Tibial nerve (tissue), 4 donors: ENCODE measurements at places on chromosomes 6 and 20. TPM values are rescaled to one million over a fixed set of nuclear protein-coding genes. Genes with fewer than 3 reads are reported as not detected.

- DNase-seq, result no peak
Observed at GRCh38 chr6:159203304-159204005, 34.3 kb downstream of the FNDC1 start.

DNA sequence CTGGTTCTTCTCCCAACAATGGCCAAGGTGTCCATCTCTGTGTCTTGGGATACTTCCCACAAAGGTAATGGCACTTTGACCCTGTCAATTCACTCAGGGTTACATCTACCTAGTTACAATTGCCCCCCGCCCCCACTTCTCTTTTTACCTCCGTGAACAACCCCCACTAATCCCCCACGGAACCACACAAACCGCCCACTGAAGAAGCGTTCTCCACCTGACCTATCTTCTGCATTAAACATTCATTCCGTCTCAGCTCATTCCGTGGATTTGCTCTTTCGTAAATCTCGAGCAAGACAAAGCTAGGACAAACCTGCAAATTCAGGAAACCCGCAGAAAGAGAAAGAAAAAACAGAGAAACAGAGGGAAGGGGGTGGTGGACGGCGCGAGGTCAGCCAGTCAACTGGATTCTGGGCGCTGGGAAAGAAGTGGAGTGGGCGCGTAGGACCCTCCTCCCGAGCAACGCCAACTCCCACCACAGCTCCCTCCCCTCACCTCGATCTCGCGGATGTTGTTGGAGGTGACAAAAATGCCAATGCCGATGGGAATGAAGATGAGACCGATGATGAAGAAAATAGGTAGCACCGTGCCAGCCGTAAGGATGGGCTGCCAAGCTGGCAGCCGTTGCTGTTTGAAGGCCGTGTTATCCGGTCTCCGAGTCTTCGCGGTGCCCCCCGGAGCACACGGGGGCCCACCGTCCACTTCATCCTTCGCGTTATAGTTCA lies 523 bp downstream of the TMEM30A start:
- no peak for DNase-seq

GRCh38 chr6:145406783-145407182 lies 328.5 kb downstream of the EPM2A start:
- no peak for DNase-seq

GRCh38 chr20:62835931-62836861 lies 19.3 kb downstream of the COL9A3 start:
- no peak for DNase-seq

GRCh38 chr6:154991207-154991606 lies 3.9 kb upstream of the TIAM2 start:
- no peak for DNase-seq

DNA sequence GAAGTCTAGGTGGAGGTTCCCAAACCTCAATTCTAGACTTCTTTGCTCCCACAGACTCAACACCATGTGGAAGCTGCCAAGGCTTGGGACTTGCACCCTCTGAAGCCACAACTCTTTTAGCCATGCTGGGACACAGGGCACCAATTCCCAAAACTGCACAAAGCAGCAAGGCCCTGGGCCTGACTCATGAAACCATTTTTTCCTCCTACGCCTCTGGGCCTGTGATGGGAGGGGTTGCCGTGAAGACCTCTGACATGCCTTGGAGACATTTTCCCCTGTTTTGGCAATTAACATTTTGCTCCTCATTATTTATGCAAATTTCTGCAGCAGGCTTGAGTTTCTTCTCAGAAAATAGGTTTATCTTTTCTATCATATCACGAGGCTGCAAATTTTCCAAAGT lies 355.4 kb upstream of the RUNX2 start:
- no peak for DNase-seq

GRCh38 chr20:63084563-63084927 lies 77.8 kb upstream of the BHLHE23 start:
- no peak for DNase-seq

The ZC2HC1B gene
- not detected for total RNA-seq

DNA sequence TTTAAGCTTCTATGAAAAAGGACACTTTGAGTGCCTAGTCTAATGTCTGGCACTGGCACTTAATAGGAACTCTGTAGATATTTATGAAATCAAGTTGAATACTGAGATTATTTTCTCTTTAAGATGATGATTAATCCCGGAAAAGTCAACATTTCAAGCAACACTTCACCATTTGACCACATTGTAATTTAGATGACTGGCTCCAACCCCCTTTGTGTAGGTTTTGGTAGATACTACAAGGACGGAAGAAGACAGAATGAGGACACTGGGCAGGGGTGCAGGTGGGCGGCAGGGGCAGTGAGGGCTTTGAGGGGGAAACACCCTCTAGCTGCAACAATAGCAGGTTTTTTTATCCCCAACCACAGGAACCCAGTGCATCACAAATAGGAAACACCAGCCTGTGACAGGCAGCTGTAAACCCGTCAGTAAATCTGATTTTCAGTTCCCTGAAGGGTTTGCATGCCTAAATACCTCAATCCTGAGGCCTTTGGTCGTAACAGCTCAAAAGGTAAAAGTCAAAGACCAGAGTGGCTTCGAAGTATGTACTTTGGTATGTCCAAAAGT lies 4.6 kb downstream of the DTNBP1 start:
- no peak for DNase-seq

GRCh38 chr6:131317516-131317915 lies 182.2 kb downstream of the AKAP7 start:
- no peak for DNase-seq

DNA sequence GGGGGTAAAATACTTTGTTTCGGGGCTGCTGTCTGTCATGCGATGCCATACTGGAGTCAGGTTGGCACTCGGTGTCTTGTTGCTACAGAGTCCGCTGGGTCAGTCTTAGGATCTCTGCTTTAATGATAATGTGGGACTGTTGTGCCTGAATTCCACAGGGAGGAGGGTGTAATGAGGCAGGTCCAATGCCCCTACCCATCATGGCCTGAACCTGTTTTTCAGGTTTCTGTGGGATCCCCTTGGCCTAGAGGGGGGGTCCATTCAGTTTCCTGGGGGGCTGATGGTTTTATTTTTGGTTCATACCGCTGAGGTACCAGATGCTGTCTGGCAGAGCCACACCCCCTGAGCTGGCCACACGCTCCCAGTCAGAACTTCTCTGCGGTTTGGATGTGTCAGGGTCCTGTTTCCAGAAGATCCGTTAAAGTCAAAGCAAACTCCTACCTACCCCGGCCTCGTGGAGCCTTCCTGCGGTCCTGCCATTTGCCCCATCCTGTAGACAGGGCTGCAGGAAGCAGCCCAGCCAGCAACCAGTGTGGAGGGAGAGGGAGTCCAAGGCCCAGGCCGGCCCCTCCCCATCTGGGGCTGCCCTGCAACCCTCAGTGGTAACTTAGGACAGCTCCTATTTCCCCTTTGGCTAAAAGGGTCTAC lies 69.7 kb downstream of the TCP11 start:
- DNase-seq, result no peak

The EYS gene
- total RNA-seq, result 0.39 TPM

The FAM120B gene
- total RNA-seq, result 26.0 TPM

The PHACTR1 gene
- total RNA-seq, result 1.5 TPM

DNA sequence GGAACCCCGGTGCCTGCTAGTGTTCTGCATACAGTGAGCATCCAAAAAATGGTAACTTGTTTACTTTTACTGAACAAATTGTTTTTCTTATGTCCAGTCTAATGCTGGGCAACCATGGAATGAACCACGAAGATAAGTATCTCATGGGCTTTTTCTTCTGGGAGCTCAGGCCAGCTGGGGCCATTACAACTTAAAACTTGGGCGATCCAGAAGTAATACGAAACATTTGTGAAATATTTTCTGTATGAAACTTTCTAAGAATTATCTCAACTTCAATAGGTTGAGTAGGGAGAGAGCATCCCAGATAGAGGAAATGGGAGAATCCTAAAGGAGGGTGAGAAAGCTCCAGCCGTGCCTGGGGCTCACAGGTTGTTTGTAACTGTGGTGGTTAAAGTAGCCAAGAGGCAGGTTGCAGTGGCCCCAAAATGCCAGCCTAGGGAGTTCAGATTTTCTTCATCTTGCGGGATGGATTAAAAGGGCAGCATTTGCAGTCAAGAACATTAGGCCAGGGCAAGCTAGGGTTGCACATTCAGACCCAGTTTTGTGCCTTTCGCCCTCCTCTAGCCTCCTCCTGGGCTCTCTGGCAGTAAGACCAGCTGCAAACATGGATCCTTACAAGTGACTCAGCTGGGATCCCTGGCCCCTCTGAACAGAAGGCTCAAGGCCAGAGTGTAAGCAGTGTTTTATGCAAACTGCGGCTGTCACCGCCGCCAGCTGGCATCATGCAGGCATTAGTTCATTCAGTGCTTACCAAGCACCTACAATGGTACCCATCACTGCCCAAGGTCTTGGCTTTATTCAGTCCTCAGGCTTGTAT lies 41.5 kb downstream of the ELMO2 start:
- no peak for DNase-seq

- DNase-seq, result no peak
Observed at GRCh38 chr6:41464481-41464880, 81.7 kb upstream of the FOXP4 start.

- no peak for DNase-seq
Observed at GRCh38 chr6:83976871-83977270, 56.7 kb upstream of the MRAP2 start.

The CST2 gene
- not detected for total RNA-seq

- no peak for DNase-seq
Observed at GRCh38 chr6:169019727-169020491, 233.7 kb downstream of the THBS2 start.

The RNGTT gene
- 13.9 TPM for total RNA-seq

The ELOVL4 gene
- total RNA-seq, result 0.90 TPM

DNA sequence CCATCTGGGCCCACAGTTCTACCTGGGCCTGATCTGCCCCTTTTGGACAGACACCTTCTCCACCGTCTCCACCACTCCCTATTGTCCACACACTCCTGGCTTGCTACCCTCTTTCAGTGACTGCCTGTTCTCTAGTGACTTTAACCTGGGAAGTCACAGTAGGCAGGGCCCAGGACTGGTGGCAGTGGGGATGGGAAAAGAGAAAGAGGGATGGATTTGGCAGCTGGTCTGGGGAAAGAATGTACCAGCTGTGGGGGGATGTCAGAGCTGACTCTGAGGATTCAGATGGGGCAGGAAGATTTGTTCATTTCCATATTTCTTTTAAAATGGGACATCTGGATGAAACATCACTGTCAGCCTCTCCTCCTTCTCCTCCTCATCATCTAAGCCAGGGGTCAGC lies 85.5 kb downstream of the SULF2 start:
- DNase-seq, result no peak

GRCh38 chr20:51460569-51461265 lies 81.8 kb downstream of the NFATC2 start:
- no peak for DNase-seq

The MRPS18A gene
- total RNA-seq, result 45.7 TPM

DNA sequence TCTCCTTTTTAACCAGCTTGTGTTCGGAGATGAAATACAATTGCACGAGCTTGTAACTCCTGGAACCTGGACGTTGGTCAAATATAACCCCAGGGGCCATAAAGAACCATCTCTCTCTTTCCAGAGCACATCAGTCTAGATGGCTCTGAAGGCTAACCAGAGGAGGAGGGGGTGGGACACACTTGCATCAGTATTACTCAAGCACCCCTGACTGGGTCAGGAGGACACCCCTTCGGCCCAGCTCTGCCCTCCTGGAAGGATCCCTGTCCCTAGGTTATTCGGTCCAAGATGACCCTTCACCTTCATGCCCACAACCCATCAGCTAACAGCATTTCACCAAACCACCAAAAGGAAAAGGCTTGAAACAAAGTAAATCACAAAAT lies 67.1 kb downstream of the FYN start:
- no peak for DNase-seq

The OR14J1 gene
- total RNA-seq, result not detected

DNA sequence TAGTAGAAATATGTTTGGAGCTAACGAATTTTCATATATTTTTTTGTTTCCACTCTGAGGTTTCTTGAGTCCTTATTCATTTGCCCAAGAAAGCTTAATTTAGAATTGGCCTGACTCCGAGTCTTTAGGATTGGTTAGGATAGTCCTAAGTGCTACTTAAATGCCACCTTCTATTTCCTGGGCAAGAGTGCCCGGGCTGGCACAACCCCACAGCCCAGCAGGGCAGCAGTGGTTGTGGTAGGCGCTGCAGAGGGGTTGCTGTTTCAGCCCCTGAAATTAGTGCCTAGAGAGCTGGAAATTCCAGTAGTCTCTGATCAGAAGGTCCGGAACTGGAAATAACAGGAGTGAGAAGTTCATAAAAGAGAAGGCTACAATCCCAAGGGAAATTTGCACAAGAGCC lies 139.4 kb upstream of the TENT5A start:
- DNase-seq, result no peak

- DNase-seq, result no peak
Observed at GRCh38 chr6:62324834-62325233, 38.8 kb upstream of the KHDRBS2 start.

GRCh38 chr6:38262609-38263008 lies 377.1 kb downstream of the BTBD9 start:
- no peak for DNase-seq

- no peak for DNase-seq
Observed at GRCh38 chr6:170042123-170042522, 248.8 kb downstream of the DLL1 start.

DNA sequence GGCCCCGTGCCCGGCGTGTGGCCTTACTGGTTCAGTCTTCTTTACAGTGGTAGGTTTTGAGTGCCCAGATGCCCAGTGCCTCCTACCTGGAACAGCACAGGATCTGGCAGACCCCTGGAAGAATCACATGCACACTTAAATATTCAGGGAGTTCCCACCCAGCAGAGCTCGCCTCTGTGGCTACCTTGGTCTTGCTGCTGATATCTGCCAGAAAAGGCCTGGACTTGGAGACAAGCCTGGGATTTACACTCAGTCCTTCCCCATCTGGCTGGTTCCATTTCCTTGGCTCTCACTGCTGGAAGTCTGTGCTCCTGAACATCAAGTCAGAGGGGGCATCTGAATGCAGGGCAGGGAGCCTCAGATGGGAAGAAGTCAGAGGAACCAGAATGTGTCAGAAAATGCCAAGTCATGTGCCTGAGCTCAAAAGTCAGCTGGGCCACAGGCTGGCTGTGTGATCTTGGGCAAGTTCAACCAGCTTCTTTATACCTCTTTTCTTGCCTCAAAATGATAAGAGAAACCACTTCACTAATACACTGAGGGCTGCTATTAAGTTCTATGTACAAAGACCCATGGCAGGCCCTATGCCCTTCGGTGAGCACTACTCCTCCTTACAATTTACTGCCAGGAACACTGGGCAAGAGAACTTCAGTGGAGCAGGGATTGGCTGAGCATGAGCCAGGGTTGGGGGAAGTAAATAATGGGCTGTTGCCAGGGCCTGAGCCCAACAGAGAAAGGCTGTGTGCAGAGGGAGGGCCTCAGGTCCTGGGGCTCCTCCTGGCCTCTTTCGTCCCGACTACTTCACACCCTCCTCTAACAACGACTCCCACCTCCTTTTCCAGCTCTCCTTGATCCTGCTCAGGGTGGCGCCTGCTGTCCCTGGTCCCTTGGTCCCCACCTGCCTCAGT lies 158.1 kb upstream of the PROKR2 start:
- DNase-seq, result no peak

DNA sequence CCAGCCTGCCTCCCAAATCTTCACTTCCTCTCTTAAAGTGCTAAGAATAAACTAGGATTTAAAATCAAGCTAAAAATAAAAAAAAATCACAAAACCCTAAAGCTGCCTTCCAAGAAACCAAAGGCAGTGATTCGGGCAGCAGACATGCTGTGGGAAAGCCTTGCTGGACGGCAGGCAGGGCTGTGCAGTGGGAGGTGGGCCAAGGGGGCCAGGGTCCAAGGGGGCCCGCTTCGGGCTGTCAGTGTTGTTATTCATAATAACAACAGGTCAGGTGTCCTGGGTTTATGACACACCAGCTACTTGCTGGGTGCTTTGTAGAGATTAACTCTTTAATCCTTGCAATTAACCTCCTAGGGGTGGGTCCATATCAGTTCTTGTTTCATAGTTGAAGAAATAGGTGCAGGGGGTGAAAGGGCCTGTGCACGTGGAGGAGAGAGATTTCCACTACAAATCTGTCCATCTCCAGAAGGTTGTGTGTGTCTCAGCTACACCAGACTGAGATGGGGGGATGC lies 40.4 kb downstream of the CD40 start:
- DNase-seq, result no peak

The GNMT gene
- total RNA-seq, result 2.1 TPM
